Anterior cingulate cortex (tissue), 58 donors: ENCODE measurements at places on chromosomes 13 and 19.

DNA sequence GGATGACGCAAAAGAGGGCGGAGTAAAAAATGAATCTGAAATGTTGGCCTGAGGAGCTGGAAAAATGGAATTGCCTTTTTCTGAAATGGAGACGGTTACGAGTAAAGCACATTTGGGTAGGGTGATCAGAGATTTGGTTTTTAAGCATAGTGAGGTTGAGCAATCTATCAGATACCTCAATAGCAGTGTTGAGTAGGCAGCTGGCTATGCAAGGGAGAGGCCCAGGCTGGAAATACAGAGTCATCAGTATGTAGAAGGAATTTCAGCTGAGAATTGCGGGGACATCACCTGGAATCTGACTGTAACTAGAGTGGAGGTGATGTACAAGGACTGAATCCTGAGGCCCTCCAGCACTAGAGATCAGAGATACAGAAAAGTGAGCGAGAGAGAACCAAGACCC is 224.8 kb downstream of the LMO7 start:
- DNase-seq: no peak

DNA sequence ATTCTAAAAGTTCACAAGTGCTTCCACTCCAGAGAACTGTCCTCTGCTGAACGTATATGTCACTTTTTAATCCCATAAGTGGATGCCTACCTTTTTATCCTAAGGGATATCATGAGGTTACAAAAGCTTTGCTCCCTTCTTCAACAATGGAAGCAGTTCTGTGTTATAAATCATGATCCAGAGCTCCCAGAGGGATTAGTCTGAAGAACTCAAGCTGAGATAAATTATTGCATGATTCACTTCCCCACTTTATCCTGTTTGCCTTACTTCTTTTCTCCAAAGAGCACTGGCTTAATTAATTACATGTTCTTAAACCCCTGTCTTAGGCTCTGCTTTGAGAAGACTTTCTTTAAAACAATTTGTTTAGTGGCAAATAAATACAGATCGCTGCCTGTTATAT is 246.7 kb downstream of the PCDH17 start:
- no peak for DNase-seq

DNA sequence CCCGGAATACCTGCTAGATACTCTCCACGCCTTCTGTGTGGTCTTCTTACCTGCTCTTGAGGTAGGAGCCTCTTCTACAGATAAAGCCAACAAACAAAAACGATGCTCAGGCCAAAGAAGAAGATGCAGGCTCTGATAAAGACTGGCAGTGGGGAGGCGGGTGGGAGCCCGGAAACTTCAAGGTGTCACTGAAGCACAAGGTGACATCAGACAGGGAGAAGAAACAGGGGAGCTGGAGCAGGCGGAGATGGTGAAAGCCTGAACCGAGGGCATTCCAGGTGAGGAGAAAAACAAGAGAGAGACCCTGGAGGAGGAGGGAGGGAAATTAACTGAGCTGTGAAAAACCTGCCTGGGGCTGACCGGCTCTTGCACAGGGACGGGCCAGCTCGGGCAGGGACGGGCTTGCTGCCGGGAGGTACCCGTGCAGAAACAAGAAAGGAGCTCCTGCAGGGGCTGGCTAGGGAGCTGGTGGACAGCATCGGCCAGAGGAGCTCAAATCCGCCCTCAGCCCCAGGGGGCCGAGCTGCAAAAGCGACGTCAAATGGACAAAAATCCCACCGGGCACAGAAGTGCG is 19.0 kb downstream of the GNG7 start:
- DNase-seq: no peak

- DNase-seq: no peak
Measured at GRCh38 chr19:51511353-51511752, 9.8 kb upstream of the SIGLEC12 start.

DNA sequence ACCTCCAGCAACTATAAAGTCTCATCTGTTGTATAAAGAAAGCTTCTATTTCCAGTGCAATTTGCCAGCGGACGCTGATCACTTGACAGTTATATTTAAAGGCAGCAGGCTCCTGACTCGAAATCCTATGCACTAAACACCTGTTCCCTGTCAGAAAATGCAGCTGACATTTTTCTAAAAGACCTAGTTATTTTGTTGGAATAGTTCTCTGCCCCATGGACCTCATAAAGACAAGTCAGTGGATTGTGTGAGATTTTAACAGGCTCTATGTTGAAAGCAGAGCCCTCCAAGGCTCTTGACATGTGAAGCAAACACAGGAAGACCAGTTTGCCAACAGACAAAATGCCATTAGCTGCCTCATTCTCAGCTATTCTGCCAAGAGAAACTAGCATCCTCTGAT is 304.7 kb upstream of the KLF12 start:
- no peak for DNase-seq

GRCh38 chr13:78325585-78325984 is 277.8 kb downstream of the POU4F1 start:
- DNase-seq: no peak

DNA sequence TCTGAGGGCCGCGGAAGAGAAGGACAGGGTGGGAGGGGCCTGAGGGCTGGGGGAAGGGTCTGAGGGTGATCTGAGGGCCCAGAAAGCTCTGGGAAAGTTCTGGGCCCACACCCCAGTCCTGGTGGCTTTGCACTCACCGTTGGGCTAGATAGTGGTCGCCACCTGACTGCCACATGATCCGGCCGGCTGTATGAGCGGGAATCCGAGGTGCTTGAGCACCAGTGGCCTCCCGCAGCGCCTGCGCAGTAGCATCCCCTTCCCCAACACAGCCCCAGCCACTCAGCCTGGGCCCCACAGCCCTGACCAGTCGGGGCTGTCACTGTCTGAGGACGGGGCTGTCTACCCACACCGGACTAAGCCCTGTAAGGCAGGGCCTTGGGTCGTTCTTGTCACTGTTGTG is 15.0 kb downstream of the PRODH2 start:
- no peak for DNase-seq

- no peak for DNase-seq
Measured at GRCh38 chr13:59468396-59468795, 695.3 kb downstream of the DIAPH3 start.

- DNase-seq: no peak
Measured at GRCh38 chr13:48741377-48741776, 87.6 kb downstream of the CYSLTR2 start.

DNA sequence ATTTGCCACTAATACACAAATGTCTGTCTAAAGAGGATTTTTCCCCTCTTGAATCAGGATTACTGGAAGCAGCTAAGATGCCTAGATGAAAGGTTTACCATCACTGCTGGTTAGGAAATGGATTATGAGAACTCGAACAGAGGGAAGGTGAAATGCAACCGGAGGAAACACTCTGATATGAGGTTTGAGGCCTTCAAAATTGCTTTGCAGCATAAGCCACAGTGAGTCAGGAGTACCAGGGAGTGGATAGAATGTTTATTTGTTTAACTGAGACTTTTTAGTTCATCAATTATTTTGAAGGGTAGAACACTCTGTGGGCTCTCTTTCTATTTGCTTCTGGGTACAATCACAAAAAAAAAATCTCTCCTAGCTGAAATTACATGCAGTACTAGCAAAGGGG is 18.1 kb downstream of the CDADC1 start:
- DNase-seq: no peak

DNA sequence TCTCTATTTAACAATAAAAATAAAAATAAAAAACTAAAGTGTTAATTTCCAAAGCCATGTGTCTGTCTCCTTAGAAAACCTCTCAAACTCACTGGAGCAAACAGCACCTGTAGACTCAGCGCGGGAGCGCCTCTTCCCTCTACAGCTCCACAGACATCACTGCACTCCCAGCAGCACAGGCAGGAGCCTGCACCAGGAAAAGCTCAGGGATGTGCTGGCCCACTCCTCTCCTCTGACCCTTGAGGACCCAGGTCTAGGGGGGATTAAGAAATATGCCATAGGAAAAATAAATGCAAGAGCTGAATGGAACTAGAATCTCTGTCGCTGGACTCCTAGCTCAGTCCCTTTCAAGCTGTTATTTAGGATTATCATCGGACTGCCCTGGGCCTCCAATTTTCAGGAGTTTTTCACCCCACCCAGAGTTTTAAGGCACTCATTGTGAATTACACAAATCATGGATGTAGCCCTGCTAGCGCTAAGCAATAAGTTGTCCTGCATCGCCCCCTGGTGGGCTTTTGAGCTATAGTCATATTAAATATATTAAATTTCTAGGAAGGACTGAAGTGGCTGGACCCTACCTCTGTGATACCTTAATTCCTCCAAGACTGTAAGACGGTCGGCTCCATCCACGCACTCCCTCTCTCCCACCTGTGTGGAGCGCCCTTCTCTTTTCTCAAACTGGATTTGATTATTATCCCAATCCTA is 333.9 kb downstream of the UQCRFS1 start:
- peak; percentile 62 for DNase-seq

GRCh38 chr19:45733160-45733810 is at the start of gene MEIOSIN:
MEIOSIN (plus strand) TSS chr19:45733439; CDS start chr19:45735377, 1,938 bp downstream.
- DNase-seq: no peak

DNA sequence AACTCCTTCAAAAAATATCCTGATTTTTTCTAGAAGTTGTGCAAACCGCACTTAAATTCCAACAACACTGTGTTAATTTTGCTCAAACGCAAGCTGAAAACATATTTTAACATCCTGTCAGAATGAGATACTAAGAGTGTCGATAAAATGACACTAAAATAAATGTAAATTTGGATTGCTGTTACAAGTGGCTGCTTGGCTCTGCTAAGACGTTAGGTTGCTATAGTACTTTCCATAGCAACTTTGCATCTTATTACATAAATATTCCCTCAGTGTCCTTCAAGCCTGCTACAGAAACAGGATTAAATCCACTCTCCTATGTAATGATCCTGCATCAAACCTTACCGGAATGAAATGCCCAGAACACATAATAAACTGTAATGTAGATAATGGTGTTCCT is 292.1 kb downstream of the DNAJC15 start:
- no peak for DNase-seq

- DNase-seq: no peak
Measured at GRCh38 chr19:41398598-41398997, 980 bp downstream of the BCKDHA start.

- DNase-seq: no peak
Measured at GRCh38 chr19:11674067-11674492, 64.7 kb downstream of the ZNF823 start.

- DNase-seq: no peak
Measured at GRCh38 chr19:890831-891230, 2.2 kb downstream of the MED16 start.

DNA sequence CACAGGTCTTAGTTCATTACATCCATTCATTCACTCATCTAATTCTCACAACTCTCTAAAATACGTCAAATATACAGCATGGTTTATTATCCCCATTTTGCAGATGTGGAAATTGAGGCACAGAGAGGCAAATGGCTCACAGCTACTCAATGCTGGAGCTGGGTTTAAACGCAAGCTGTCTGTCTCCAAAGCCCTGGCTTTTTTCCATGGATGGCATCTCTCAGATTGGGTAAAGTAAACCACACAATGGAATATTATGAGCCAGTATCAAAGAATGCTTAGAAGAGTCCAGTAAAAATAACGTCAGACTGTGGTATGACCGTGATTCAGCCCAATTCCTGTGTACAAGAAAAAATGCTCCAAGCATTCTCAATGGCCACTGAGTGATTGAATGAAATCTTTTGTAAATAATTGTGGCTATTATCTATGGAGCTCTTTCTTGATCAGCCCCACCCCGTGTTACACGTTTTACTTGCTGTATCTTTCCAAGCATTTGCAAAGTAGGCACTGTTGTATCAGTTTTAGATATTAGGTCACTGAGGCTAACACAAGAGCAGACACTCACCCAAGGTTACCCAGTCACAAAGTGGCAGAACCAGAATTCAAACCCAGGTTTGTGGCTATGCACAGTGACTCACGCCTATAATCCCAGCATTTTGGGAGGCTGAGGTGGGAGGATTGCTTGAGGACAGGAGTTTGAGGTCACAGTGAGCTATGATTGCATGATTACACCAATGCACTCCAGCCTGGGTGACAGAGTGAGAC is 5.5 kb upstream of the ACP7 start:
- DNase-seq: no peak

- no peak for DNase-seq
Measured at GRCh38 chr19:1217366-1217765, 11.8 kb downstream of the STK11 start.

DNA sequence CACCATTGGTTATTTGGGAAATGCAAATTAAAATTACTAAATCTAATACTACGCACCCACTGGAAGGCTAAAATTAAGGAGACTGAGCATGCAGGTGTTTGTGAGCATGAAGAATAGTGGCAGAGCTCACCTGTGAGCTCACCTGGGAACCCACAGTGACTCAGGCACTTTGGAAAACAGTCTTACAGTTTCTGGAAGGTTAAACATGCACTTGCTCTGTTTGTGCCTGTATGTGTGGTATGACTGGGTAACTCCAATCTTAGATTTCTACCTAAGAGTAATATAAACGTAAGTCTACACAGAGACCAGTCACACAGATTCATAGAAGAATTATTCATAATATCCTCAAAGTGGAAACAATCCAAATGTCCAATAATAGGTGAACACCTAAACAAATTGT is 318.8 kb downstream of the ATP8A2 start:
- no peak for DNase-seq

DNA sequence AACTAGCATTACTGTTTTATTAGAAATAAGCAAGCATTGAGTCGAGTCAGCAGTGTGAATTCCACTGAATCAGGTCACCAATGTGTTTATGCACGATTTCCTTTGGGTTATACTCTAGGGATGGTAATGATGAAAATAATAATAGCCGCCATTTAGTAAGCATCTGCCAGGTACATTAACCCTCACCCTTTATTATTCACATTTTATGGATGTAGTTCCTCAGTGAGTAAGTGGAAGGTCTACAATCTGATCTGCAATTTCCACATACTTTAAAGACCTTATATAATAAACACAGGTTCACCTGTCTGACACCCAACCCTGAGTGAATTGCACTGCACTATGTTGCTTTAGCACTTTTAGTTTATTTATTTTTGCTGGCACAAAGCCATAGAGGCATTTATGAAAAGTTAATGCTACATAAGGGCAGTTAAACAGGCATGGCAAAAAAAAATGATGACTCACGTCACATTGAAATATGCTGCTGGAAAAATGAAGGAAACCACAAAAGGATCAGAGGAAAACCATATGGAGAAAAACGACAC is 122.4 kb downstream of the TRPC4 start:
- DNase-seq: no peak

- DNase-seq: no peak
Measured at GRCh38 chr19:6446452-6446851, 12.9 kb upstream of the SLC25A41 start.

GRCh38 chr19:55092423-55093318 is 17.0 kb downstream of the EPS8L1 start:
- no peak for DNase-seq

DNA sequence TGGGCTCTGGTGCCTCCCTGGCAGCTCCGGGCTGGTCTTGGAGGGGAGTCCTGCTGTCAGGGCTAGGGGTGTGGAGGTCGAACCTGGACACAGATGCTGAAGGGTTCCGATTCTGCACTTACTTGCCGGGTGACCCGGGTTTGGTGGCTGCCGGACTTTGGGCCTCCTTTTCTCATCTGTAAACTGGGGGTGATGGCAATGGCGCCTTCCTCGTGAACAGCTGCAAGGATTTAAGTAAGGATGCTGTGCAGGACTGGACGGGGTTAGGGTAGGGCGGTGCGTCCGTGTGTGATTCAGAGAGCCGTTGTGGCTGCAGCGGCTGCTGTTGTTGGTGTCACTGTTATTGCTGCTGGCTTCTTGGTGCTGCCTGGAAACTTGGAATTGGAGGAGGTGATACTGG is 2.4 kb downstream of the HPN start:
- DNase-seq: no peak
